Cerebellar cortex (tissue), 1 donor: ENCODE measurements at places on chromosomes 2 and 18.

- no peak for DNase-seq
Measured at GRCh38 chr2:176380341-176380740, 111.1 kb downstream of the MTX2 start.

GRCh38 chr18:23825978-23826405 lies 136.7 kb downstream of the LAMA3 start:
- peak; percentile 9 for DNase-seq

DNA sequence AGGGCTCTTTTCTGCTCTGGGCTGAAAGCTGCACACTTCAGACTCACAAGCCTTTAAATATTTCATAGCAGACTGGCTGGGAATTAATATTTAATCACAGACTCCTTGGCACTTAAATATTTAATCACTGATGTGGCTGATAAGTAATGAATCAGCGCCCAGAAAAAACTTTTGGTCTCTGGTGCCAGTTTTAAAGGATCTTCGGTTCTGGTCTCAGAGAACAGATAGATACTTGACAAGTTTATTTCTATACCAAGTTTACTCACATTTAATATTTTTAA lies 201.2 kb downstream of the MYCN start:
- no peak for DNase-seq

- no peak for DNase-seq
Measured at GRCh38 chr2:188134241-188134640, 157.4 kb upstream of the GULP1 start.

DNA sequence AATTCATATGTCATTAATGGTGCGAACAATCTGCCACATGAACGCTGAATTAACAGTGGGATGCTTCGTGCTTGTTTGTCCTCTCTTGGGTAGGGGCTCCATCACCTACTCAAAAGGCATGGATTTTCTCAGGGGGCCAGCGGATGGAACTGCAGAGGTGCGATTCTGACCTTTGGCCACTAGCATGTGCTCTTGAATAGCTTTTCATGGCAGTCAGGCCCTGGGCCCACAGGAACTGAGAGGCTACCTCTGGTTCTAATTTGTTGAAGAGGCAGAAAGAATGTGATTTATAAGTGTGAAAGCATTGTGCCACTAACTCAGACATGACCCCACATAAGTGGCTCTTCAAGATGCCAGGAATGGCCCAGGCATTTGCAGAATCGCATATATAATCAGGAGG lies 283.2 kb downstream of the INSIG2 start:
- peak; percentile 22 for DNase-seq

- DNase-seq = no peak
Measured at GRCh38 chr2:11995456-11995855, 249.0 kb downstream of the LPIN1 start.

- no peak for DNase-seq
Measured at GRCh38 chr2:145572238-145572637, 1052.3 kb upstream of the ZEB2 start.

DNA sequence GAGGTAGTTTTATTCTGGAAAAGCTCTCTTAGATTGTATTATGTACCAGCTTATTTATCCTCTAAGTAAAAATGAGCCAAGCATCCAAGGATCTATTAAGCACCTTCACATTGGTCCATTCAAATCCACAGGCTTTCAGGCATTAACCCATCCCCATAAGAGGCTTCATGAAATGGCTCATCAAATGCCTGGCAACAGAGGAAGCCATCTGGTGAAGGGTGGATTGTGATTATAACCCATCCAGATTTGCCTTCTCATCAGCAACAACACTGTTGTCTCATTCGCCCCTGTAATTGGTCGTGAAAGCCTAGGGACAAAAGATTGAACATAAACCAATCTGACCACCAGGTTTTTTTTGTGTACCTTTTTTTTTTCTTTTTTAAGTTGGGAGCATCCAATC lies 134.3 kb upstream of the TACR1 start:
- DNase-seq = no peak

- DNase-seq = no peak
Measured at GRCh38 chr2:160076241-160076640, 13.8 kb upstream of the PLA2R1 start.

GRCh38 chr2:162579169-162579568 lies 235.2 kb downstream of the GCA start:
- no peak for DNase-seq

DNA sequence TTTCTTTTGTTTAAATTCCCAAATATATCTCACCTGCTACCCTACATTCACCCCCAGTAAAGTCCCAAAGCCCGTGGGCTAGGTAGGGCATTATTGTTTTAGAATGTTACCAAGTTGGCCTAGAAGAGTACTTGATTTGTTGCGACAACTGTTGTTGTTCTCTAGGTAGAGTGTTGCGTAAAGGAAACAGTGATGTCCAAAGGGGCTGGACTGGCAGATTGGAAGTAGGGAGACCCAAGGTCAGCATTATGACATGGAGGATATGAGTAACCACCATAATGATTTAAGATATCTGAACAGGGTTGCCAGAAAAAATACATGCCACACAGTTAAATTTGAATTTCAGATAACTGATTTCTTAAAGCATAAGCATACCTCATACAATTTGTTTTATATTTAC lies 39.2 kb downstream of the SCN1A start:
- no peak for DNase-seq

- no peak for DNase-seq
Measured at GRCh38 chr2:239149501-239149900, 251.3 kb downstream of the HDAC4 start.

GRCh38 chr2:233325256-233325655 lies 17.6 kb downstream of the SAG start:
- no peak for DNase-seq

GRCh38 chr2:55901941-55902340 lies 21.6 kb downstream of the EFEMP1 start:
- DNase-seq = no peak

DNA sequence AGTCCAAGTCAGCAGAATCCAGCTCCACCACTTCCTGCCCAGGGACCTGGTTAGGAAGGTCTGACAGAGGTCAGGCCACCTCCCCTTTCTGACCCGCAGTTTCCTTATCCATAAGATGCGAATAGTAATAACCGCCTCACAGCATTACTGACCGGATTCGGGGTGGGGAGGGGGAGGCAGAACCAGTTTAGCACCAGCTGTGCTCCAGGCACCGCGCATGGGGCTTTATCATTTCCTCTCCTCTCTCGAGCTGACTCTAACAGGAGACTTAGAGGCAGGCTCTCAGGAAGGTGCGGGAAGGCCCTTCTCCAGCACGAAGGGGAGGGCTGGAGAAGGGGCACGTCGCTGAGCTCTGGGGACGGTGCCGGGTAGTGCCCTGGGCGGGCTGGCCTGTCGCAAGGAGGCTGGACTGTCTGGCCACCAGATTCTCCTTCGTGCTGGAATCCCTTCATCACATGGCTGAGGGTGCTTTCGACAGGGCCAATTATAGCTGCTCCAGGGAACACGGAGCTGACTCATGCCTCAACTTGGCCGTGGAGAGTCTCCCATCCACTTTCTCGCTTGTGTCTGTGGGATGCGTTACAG lies 5.7 kb downstream of the EHD3 start:
- no peak for DNase-seq

DNA sequence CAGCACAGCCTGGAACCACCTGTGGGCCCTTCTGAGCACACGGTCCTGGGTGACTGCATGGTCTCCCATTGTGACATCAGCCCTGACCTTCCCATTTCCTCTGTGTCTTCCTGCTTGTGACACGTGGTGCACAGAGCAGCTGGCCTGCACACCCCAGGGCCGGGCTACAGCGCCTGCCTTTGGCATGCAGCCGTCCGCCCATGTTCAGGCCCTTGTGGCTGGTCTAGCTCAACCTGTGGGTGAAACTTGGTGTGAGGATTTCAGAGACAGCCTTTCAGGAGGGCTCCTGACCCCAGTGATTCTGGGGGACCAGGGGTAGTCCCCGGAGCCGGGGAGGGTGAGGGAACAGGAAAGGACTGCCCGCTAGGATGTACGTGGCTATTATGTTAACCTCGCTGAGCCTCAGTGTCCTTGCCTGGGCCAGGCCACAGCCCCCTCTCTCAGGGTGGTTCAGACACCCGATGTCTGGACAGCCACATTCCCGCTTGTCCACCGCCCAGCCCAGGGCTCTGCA lies 284.8 kb upstream of the HS6ST1 start:
- DNase-seq = no peak

GRCh38 chr18:13441736-13442135 lies 223.2 kb downstream of the LDLRAD4 start:
- DNase-seq = peak; percentile 90

- no peak for DNase-seq
Measured at GRCh38 chr18:57863706-57864105, 60.6 kb upstream of the ATP8B1 start.

DNA sequence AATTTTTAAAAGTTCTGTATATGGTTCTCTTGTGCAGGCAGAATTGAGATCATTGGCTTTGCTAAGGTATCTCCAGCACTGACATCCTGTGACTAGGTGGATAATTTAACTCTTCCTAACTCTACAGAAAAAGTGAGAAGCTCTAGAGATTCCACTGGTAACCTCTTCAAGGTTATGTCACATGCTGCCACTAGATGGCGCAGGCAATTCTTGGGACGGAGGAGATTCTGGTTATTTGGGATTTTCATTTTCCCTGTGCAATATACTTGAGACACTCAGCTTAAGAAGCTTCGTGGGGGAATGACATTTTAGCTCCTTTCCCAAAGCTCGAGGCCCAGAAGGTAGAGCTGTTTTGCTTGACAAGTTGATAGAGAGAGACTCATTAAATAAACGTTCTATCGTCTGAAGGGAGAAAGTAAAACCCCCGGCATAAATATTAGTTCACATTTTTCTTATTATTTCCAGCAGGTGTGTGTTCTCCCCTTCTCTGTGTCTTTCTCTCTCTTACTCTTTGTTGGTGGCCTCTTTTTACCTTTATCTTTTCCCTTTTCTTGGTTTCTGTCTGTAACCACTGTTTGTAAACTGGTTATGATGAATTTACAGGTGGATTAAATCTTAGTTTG lies 26.6 kb upstream of the LANCL1 start:
- DNase-seq = peak; percentile 72
